ENCODE measurements at places on chromosomes 4 and X.

- DNase-seq, result peak; percentile 92
Measured at GRCh38 chrX:130170752-130171445, 863 bp upstream of the RAB33A start.

GRCh38 chrX:71253253-71254091, 468 bp downstream of the ZMYM3 start:
- DNase-seq, result peak; percentile 50

DNA sequence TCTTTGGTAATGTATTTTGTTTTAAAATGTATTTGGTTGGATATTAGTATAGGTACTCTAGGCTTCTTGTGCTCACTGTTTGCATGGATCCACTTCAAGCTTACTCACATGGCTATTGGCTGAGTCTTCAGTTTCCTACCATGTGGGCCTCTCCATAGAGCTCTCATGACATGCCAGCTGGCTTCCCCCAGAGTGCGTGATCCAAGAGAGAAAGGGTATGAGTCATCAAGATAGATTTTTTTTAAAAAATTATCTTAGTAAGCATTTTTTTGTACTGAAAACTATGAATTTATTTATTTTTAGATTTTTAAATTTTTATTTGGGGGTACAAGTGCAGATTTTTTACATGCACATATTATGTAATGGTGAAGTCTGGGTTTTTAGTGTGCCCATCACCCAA, 219.1 kb upstream of the AMOT start:
- DNase-seq, result no peak

GRCh38 chrX:69014200-69014599, 151.1 kb downstream of the PJA1 start:
- DNase-seq, result no peak

- DNase-seq, result no peak
Measured at GRCh38 chr4:165874072-165874790, 1.2 kb downstream of the TLL1 start.

DNA sequence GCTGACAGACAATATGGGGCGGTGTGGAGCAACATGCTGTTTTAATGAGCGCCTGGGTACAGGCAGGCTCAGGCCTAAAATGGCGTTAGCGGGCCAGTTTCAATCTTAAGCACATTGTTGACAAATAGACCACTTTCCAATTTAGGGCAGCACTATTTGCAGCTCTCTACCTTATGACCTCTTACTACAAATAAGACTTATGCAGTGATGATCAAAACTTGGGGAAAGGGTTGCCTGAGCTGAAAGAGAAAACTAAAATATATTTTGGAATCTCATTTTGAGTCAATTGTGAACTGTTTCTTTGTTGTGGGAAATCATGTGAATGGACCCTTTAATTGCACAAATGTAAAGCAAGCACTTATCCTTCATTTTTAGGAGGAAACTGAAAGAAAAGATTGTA, 25.5 kb upstream of the GPAT3 start:
- DNase-seq, result no peak

- DNase-seq, result no peak
Measured at GRCh38 chr4:7877176-7877575, 62.5 kb downstream of the AFAP1 start.

DNA sequence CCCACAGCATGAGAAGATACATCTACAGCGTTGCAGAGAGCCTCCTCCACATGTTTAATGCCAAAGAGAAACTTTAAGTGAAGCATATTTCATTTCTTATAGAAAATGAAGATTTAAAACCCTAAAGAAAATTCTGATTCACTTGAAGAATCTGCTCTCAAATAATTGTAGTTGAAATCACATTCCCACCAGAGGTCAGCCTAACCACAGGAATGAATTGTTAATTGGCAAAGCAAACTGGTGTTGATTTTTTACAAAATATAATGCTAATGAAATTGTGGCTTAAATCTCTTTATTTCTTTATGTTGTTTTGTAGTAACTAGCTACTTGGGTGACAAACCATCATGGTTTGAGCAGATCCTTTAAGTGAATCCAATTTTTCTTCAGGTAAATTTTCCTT, 31.1 kb upstream of the WDR17 start:
- peak; percentile 6 for DNase-seq

Data from NCI-H1436 (cell line).